ENCODE measurements at places on chromosomes 3 and 15. TPM values are rescaled to one million over a fixed set of nuclear protein-coding genes. Genes with fewer than 3 reads are reported as not detected.

Gene LSMEM2
- not detected for total RNA-seq

Gene UPK1B
- total RNA-seq, result not detected

Gene ANKRD63
- not detected for total RNA-seq

Gene SLCO2A1
- not detected for total RNA-seq

Gene ALG1L2
- total RNA-seq, result 0.82 TPM

Gene CCRL2
- 3.0 TPM for total RNA-seq

Gene CHRNA7
- not detected for total RNA-seq

Gene EIF4E3
- total RNA-seq, result 24.5 TPM

Gene RYR3
- not detected for total RNA-seq
